ENCODE measurements at places on chromosomes 12 and 14.

GRCh38 chr12:88570103-88570502 lies 10.2 kb downstream of the KITLG start:
- DNase-seq = no peak

DNA sequence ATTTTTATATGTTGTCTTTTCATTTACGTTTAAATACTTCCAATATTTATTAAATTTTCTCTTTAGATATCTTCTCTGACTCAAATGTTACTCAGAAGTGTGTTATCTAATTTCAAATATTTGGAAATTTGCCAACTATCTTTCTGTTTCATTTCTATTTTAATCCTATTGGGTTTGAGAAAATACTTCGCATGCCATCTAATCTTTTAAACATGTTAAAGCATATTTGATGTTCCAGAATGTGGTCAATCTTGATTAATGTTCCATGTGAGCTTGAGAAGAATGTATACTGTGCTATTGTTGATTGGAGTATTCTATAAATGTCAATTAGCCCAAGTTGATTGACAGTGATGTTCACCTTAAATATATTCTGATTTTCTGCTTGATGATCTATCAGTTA lies 11.9 kb upstream of the DCN start:
- DNase-seq = no peak

DNA sequence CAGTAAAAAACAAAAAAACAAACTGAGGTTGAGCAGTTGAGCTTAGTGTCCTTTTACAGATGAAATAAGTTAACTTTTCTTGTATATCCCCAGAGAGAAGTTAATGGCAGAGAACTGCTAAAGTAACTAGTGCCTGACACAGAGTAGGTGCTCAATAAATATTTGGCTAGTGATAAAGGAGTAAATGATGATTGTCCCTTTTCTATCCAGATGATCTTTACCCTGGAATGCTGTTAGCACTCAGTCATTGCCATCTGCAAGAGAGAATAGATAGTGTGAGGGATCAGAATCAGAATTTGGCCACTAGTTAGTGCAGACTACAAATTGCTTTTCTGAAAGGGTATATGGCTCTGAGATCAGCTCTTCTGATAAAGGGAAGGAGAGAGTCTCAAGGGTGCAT lies 21.6 kb downstream of the VEZT start:
- no peak for DNase-seq

GRCh38 chr12:72277415-72277814 lies 5.2 kb downstream of the TRHDE start:
- no peak for DNase-seq

- DNase-seq = no peak
These were observed 23.5 kb downstream of the RPS6KA5 start for GRCh38 chr14:91036741-91037469.

DNA sequence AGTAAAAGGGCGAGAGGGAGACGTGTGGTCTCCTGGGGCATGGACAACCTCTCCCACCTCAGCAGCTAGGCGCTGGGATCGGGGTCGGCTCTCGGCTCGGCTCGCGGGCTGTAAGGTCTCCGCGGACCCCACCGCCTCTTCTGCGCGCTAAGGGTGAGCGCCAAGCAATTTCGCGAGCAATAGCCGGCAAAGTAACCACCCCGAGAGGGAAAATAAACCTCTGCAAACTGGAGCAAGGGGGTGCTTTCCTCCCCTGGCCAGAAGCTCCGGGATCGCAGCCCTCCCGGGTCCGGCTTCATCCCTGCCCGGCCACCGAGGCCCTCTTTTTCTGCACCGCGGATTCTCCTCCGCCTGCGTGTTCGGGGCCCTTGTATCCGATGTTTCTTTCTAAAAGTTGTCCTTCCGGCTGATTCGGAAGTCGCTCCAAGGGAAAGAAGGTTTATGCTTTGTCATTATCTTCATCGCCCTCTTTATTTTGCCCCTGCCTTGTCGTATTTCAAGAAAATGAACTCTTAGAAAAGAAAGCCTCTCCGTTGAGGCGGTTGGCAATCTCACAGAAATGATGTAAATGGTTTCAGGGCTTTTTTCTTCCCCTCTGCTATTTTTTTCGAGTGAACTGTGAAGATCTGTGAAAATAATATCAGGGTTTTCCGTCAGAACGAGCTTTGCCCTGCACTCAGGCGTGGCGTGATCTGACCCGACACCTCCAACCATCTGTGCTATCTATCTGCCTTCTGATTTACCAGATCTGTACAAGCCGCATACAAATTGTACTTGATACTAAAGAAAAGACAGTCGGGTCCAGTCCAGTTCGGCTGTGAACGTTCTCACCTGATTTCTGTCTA lies 1.7 kb upstream of the SIX6 start:
- no peak for DNase-seq

- DNase-seq = no peak
These were observed 6.0 kb downstream of the VPS37B start for GRCh38 chr12:122889761-122890520.

DNA sequence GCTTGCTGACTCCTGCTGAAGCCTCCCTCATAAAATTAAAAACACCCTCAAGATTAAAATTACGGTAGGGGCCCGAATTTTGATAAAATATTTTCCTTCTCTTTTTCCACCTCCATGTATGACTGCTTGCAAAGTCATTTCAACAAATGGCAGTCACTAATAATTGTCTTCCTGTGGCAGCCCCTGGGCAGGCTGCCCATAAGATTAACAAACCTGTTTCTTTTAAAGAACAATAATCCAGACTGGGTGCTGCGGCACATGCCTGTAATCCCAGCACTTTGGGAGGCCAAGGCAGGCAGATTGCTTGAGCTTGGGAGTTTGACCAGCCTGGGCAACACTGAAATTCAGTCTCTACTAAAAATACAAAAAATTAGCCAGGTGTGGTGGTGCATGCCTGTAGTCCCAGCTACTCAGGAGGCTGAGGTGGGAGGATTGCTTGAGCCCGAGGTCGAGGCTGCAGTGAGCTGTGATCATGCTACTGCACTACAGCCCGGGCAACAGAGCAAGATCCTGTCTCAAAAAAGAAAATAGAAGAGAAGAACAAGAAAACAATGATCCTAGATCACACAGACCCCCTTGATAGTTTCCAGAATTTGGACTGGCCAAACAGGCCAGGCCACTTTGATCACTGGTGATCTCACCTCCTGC lies 8.7 kb downstream of the SAV1 start:
- DNase-seq = no peak

DNA sequence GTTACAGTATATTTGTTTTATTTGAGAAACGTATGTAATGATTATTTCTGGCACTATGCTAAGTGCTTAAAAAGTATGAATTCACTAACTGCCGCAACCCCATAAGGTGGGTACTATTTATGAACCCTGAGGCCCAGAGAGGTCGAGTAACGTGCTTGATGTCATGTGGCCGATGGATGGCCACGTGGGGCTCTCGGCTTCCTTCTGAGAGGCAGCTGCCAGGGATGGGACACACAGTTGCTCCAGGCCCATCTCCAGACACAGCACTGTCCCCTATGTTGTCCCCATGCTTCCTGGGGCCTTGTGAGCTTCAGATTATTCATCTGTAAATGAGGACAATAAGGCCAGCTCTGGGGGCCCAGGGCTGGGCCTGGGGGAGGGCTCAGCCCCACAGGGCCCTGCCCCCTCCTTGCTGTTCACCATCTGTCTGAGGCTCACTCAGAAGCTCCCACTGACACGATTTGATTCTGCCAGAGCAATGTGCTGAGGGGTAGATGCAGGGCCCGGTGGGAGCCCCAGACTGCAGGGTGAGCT lies 115.0 kb downstream of the CALM1 start:
- DNase-seq = no peak

- no peak for DNase-seq
These were observed 280.3 kb downstream of the ADAMTS20 start for GRCh38 chr12:43271659-43272058.

DNA sequence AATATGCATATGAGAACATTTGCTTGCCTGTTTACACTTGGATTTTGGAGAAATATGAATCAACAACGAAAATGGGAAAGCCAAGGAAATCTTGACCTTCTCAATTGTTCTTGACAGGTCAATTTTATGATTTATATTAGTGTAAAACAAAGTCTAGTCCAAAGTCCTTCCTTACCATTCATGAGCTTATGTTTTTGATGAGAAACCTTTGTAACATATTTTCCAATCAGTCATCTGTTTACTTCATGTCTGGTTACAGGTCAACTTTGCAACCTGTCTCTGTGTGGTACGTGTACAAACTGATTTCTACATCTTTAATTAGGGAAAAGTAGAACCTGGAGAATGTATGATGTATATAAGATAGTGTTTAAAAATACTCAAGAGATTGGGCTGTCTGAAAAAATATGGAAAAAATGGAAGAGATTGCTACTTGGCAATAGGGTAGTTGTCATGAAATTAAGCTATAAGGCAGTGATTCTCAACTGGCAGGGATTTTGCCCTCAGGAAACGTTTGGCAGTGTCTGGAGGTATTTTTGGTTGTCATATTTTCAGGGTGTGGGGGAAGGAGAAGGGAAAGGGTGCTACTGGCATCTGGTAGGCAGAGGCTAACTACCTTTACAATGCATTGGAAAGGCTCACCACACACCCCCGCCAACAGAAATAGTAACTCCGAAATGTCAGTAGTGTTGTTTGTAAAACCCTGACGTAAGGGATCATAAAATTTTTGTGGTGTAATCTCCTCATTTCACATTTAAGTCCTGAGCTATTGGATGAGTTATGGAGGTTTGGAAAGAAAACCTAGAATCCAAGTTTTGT lies 110.4 kb upstream of the PTPRB start:
- no peak for DNase-seq

- no peak for DNase-seq
These were observed 31.2 kb downstream of the SUPT16H start for GRCh38 chr14:21352587-21352986.

- no peak for DNase-seq
These were observed 1655.3 kb upstream of the FLRT2 start for GRCh38 chr14:83874662-83875061.

DNA sequence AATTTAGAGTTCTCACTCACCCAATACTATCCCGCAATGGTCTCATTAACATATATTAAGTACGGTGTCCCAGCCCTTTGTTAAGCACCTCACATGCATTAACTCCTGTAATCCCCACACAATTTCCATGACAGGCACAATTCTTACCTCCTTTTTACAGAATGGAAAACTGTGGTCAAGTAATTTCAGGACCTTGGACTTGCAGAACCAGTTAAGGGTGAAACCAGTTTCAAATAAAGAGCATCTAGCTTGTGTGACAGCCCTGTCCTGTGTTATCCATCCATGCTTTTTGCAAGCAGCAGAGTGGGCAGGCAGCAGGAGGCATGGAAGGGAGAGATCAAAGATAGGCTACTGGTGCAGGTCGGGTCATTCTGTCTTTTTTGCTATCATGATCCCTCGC lies 470.8 kb downstream of the NELL2 start:
- DNase-seq = no peak

- no peak for DNase-seq
These were observed 15.8 kb downstream of the VDR start for GRCh38 chr12:47889040-47889439.

DNA sequence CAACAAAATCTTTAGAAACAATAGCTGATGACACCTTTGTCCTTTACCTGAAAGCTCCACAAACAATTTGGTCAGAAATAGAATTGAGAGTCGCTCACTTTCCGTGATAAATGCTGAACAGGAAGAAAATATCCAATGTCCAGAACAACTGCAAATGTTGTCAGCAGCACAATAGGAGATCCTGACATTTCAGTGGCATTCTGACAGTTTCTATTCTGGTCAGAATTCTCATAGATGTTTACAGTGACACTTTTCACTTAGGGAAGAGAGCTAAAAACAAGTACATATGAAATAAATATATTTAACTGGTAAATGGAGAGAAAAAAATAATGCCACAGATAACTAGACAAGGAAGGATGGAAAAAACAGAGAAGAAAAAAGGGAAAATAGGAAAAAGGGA lies 39.1 kb downstream of the MAGOHB start:
- DNase-seq = no peak

- DNase-seq = no peak
These were observed 61.2 kb upstream of the DIO3 start for GRCh38 chr14:101500061-101500460.

DNA sequence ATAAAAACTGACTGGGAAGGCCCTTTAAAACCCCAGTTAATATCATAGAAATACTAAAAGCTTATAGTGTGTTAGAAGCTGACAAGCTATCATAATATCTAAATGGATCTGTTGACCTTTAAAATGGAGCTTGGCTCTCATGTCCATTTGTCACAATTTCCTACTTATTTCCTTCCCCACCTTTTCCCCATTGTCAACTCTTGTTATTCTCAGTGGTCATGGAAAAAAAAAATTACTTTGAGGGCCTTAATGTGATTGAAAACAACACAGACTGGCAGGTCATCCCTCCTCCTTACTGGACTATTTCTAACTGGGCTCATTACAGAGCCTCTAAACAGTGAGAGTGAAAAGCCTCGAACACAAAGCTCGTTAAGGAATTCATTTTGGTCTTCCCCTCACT lies 13.7 kb upstream of the WNK1 start:
- DNase-seq = no peak

- DNase-seq = no peak
These were observed 40.6 kb downstream of the EP400 start for GRCh38 chr12:131990066-131990979.

GRCh38 chr14:21868442-21869046 lies 194.9 kb upstream of the OR4E1 start:
- DNase-seq = no peak

DNA sequence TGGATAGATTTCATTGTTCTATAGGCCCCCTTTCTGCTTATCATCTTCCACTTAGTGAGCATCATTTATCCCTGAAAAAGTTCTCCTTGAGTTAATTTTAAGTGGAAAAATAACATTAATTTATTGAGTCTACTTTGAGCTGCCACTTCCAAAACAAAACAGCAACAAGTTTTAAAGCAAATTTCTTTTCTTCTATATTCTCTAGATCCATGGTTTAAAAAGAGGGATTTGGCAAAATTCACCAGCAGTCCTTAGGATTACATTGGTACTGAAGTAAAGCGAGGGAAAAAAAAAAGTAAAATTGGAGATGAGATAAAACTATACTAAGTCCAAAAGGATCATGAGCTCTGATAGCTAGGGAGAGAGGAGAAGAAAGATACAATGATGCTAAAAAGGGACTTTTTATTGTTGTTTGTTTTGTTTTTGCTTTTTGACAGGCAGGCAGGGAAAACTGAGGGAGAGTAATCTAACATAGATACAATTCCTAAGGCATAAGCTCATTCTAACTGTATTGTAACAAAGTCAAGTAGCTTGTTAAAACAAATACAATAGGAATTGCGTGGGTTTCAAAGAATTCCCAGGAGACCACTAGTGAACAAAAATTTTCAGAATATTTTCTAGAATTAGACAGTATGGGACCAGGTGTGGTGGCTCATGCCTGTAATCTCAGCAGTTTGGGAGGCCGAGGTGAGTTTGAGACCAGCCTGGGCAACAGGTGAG lies 19.2 kb upstream of the PLEKHA5 start:
- DNase-seq = no peak

- peak; percentile 68 for DNase-seq
These were observed at the start of the genes KLHL42 and MANSC4 for GRCh38 chr12:27779920-27780611. Gene KLHL42, plus strand, starts transcription at chr12:27780233. Its CDS starts 98 bp downstream, at chr12:27780331. Gene MANSC4, minus strand, starts transcription at chr12:27780236. Its CDS starts 8,960 bp downstream, at chr12:27771276.
